Brain pericyte (primary cell): ENCODE measurements at places on chromosomes 5 and 9.

- DNase-seq: no peak
Measured at GRCh38 chr5:74051076-74051475, 425.1 kb downstream of the ARHGEF28 start.

DNA sequence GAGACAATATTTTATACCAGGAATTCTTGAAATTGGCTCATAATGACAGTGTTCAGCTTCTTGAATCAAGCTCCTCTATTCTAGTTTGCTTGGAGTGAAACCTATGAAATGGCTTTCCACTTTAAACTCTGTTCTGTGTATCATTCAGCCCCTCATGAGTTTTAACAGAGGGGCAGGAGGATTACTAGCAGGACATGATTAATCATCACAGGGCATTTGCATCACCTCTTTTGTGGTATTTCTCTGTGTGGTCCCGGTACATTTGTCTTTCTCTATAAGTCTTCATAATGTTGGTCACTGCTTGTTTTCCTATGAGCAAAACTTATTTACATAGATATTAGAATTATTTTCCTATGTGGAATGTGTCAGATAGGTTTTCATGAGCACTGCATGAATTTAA is 21.2 kb downstream of the CAST start:
- DNase-seq: no peak

DNA sequence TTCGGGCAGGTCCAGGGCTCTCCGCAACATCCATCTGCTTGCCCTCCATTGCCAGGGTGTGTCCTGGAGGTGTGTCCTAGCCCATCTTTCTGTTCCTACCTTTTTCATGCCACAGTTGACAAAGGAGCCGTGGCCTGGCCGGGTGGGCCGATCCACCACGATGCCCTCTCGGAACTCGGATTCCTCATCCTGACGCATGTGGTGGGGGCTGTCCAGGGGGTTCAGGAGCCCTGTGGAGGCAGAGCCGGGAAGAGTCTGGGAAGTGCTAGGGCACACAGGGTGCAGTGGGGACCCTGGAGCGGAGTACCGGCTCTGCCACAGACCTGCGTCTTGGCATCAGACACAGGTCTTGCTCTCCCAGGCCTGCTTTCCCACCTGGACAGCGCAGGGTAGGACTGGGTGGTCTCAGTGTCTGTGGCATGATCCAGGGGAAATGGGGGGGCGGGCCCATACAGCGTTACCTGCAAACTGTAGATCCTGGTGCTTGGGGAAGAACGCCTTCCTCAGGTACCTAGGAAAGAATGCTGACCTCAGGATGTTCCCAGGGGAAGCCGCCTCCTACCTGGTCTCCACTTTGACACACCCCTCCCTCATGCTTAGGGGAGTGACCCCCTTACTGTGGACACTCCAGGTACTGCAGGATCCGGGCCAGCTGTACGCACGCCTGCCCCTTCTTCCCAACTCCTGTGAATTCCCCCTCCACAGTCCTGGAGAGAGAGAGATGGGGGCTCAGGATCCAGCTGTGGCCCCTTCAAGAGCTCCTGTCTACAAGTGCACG is 3.5 kb downstream of the SPOUT1 start:
- no peak for DNase-seq

DNA sequence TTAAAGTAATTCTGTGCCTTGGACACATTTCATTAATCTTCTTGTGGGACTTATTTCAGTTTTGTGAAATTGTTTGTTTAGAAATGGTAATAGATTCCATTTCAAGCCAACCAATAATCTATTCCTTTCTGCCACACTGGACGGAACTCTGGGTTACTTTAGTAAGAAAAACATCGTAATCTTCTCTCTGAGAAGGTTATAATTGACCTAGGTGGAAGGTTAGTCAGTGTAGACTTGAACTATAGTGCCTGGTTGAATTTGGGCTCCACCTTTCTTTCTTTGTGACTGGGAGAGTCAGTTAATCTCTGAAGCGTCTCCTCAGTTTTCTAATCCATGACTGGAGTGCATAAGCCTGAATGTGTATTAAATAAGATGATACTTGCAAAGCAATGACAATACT is 89.7 kb upstream of the PRLR start:
- no peak for DNase-seq

DNA sequence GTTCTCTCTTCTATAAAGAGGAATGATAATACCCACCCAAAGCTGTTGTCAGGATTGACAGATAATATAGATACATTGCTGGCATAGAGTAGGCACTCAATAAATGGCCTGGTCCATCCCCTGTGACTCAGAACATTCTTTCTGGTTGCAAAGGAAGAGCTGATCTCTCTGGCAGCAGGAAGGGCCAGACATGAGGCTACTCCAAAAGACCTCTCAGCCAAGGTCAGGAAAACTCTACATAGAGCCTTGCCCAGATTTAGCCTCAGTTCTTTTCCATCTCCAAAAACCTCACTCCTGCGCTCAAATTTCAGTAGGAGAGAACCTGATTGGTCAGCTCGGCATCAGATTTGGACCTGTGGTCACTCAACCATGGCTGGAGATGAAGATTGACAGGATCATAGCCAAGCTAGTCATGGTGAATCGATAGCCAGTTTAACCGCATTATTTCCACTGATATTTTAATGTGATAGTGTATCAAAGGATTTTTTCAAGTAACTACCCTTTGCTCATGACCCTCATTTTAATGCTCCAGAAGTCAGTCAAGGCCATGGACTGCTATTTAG is 319.6 kb downstream of the DRD1 start:
- DNase-seq: no peak

DNA sequence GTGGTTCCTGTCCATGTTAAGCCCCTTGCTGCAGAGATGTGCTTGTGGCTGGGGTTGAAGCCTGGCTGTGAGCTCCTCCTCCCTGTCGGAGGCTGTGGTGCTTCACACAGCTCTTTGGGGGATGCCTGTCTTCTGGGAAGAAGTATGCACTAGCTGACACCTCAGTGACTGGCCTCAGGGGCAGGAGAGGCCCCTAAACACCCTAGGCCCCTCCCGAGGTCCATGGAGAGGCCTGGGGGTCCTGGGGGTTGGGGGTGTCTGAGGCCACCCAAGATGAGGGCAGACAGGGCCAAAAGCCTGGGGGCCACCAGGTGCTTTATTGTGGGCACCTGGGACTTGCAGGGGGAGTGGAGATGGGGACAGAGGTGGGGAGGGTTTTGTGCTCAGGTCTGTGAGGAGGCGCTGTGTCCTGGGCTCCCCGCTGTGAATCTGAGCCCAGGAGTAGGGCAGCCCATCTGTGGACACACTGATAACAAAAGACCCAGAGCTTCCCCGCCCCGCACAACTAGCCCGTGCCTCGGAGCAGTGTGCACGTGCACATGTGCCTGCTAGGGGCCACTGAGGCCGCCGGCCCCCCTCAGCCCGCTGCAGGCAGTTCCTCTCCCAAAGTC is 92.0 kb downstream of the PHF2 start:
- no peak for DNase-seq
